T-cell (primary cell): ENCODE measurements at places on chromosomes 4 and X. TPM values are rescaled to one million over a fixed set of nuclear protein-coding genes. Genes with fewer than 3 reads are reported as not detected.

- DNase-seq, result no peak
Measured at GRCh38 chrX:104315555-104315954, 60.8 kb upstream of the ESX1 start.

- DNase-seq, result no peak
Measured at GRCh38 chr4:1490011-1490653, 83.9 kb upstream of the NKX1-1 start.

The TMEM255A gene
- not detected for total RNA-seq

The NAA11 gene
- not detected for total RNA-seq

- DNase-seq, result no peak
Measured at GRCh38 chrX:126815806-126816205, 3.7 kb upstream of the PRR32 start.

DNA sequence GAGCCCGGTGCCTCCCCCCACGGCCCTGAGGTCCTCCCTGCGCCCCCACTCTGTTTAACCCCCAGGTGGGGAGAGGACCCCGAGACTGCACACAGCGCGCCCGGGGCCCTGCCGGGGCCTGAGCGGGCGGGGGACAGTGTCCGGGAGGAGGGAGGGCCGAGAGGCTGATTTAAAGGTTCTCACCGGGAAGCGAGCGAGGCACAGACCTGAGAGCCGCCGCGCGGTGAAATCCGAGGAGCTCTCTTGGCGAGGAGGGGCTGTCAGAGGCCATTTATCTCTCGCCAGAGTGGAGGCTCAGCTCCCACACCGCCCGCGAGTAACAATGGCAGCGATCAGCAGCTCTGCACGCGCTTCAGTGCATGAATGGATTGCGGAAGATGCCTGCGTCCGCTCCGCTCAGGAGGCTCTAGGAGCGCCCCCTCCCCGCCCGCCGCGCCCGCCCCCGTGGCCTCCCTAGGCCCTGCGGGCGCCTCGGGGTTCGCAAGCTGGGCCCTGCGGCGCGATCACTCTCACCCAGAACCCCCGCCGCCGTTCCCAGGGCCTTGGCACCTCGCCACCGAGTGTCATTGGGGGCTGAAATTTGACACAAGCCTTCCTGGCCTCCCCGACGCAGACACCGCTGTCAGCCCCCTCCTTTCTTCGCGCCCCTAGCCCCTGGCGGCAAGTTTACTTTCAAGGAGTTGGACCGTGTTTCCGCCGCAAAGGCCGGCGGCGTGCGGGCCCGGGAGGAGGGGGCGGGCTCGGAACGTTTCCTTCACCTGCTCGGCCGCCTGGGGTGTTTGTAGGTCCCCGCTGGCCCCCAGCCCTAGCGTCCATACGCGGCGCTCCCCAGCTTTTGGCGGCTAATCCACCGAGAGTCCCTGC is 48.7 kb upstream of the BCOR start:
- no peak for DNase-seq

DNA sequence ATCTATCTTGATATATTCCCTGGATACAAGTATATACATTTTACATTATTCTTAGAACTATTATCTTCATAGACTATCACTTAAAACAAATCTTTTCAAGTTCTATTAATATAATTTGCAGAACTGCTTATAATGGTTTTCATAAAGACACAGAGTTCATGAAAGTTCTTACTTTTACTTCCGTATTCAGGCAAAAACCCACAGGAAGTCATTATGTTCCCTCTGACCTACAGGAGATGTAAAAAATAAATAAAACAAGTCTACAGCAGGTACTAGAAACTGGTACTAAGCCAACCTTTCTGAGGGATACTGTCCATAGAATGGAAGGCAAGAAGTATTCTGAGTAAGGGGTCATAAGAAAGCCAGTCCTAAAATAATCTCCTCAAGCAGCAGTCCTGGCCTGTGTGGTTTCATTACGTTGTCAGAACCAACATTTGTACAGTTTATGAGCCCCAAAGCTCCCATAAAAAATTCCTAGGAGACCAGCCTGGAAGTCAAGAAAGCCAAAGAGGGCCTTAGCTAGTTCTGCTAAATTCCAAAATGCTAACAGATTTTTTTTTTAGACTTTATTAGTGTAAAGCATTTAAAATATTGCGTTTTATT is 68.6 kb downstream of the CAMK2D start:
- DNase-seq, result no peak

DNA sequence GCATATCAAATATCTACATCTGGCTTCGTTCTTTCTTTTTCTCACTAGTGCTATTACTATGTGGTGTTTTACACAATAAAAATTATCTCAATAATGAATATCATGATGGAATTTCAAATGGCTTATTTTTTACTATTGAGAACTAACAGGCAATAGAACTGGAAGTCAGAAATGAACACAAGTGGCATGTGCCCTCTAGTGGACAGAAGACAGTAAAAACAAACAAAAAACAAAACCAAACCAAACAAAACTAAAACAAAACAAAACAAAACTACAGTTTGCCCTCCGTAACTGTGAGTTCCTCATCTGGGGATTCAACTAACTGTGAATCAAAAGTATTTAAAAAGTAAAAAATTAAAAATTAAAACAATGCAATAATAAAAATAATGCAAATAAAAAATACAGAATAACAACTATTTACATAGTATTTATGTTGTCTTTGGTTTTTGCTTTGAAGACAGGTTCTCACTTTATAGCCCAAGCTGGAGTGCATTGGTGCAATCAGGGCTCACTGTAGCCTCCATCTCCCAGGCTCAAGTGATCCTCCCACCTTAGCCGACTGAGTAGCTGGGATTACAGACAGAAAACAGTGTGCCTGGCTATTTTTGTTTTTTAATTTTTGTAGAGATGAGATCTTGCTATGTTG is 195.6 kb upstream of the TACR3 start:
- no peak for DNase-seq

GRCh38 chr4:1232661-1233621 is 16.0 kb downstream of the CTBP1 start:
- DNase-seq, result no peak

The CSN1S1 gene
- not detected for total RNA-seq

GRCh38 chrX:21934414-21934813 is 6.1 kb upstream of the SMS start:
- DNase-seq, result no peak

The AR gene
- total RNA-seq, result 0.25 TPM

DNA sequence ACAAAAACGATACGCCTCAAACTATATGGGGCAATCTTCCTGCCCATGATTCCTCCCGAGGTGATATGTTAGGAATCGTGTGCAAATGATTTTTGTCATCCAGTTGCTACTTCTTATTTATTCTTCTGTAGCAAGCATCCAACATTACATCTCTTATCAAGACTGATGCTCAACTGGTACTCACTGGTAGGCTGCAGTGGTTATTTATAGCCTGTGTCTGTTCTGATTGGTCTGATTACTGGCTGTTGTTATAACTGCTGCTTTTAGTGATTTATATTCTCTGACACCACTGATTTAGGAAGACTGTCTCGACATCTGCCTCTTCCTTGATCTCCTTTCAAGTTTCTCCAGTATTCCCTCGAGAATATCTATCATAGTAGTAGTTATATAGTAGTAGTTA is 165.8 kb downstream of the LARP7 start:
- DNase-seq, result no peak

DNA sequence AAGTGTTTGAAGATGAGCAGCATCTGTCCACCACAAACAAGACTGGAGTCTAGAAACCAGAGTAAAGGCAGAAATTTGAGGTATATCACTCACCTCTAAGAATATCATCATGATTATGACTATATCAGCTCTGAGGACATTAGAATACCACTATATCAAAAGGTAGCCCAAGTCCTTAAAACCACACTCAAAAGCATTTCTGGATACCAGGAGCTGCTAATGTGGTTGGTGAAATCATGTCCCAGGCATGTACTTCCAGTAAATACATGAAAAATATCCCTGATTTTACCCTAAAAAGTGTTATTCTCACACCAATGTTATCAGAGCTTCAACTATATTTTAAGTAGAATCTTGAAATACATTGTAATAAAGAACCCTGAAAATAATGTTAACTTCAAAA is 136.3 kb upstream of the SMAD1 start:
- DNase-seq, result no peak

- DNase-seq, result no peak
Measured at GRCh38 chr4:155722816-155723499, 35.9 kb upstream of the GUCY1B1 start.

DNA sequence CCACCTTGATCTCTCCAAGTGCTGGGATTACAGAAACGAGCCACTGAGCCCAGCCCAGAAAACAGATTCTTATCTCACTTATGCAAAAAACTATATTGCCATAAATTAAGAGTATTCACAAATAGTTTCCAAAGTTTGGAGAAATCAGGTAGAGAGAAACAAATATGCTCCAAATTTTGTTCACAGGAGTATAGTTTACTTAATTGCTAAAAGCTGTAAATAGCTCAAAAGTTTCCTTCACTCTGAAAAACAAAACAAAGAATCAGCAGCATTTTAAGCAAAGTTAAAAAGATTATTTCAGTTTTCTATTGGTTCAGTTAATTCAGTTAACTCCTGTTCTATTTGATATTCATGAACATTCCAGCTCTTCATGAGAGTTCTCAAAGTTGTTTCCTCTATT is 18.5 kb upstream of the GRPEL1 start:
- DNase-seq, result no peak

DNA sequence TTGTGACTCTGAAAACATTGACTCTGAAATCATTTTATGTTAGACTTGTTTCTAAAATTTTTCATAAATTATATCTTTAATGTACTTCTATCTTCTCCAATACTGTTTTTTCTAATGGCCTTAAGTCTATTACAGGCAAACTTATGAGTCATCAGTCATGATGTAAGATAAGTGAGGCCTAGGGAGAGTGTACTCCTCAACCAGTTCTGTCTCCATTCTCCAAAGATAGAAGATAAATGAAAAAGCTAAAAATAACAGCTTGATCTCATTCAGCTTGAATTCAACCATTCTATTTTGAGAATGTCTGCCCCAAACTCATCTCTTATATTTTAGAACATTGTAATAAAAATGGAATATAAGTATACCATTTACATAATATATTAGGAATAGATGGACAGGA is 34.5 kb downstream of the STBD1 start:
- no peak for DNase-seq

DNA sequence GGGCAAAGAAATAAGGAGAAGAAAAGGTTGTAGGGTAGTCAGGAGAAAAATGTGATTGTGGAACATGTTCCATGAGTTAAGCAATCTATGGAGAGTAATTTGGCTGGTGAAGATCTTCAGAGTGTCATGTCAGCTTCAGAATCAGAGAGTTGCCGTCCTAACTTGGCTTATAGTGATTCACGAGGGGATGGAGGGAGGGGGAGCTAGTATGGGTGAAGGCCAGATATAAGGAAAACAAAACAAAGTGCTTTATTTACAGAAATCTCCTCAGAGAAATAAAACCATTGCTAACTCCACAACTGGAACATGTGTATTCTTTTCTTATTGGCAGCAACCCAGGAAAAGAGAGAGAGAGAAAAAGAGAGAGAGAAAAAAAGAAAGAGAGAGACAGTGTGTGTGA is 256.5 kb upstream of the NRK start:
- DNase-seq, result no peak

DNA sequence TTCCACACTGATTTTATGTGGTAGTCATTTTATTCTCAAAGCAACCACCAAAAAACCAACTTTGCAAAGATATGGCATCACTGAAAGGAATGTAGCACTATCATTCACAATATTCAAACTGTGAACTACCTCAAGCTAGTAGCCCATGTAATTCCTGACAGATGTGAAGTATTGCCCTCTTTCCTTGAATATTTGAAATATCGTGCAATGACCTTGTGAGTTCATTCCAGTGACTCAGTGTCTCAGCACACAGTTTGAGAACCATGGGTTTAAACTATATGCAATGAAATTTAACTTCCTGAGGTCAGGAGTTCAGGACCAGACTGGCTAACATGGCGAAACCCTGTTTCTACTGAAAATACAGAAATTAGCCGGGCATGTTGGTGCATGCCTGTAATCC is 20.9 kb upstream of the IQCM start:
- DNase-seq, result no peak

The PNMA6F gene
- total RNA-seq, result not detected

DNA sequence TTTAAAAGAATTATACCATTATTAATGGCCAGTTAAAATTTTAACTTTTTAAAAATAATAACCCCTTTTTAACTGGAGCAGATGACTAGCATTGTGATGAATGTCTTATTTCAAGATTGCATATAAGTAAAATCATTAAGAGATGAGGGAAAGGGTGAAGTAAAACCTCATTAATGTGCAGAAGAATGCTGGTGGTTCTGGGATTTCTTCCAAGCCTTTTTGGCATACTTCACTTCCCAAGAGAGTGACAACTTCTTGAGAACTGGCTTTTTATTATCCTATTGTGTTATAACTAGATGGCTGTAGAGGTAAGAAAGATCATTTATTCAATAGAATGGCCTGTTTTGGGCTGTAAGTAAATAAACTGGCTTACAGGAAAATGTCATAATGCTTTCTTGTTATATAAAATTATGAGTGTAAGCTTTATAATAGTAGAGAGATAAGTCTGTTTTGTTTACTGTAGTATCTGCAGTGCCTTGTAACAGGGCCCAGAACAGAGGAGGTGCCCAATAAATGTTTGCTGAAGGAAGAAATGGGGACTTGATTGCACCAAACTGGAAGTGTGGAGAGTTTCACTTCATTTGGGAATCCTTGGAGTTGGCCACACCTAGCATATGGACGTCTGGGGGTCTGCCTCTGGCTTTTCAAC is 242.9 kb upstream of the PITX2 start:
- DNase-seq, result no peak

DNA sequence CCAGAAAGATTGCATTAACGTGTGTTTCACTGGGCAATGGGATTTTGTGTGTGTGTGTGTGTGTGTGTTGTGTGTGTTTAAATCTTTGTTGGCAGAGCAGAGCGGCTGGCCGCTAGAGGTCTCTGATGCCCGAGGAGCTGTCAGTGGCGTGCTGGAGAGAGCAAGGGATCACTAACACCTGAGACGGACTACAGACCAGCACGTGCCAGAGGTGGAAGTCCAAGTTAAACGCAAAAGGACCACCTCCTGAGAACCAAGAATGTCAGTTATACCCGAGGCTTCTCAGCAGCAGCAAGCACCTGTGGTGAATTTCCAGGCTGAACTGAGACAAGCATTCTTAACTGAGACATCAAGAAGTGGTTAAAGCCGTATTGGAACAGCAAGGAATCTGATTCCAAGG is 9.0 kb upstream of the SLC25A14 start:
- DNase-seq, result peak; percentile 14

- DNase-seq, result no peak
Measured at GRCh38 chrX:129750971-129751370, 12.2 kb downstream of the XPNPEP2 start.

DNA sequence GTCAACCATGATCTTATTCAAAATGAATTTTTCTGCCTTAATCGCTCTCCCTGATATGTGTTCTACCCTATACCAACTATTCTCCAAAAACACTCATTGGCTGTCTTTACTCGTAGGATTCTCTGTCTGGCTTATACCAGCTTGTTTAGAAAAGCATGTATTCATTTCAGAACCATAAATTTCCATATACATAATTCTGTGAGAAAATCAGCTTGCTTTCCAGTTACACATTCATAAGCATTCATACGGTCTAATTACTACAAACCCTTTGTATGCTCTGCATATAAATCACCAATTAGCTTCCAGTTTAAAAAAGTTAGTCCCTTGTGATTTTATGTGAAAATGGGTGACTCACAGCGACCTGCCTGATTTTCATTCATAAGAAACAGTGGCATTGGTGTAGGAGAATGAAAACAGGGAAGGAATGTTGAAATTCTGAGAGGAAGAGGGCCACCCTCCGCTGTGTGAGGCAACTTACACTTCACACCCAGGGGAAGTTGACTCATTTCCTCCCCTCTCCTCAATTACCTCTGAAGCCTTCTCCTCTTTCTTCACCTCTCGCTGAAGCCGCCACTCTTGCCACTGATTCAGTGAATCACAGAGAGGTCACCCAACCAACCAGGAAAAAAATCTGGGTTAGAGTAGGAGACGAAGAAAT is 63.3 kb downstream of the MEPE start:
- DNase-seq, result no peak

The RHOXF2B gene
- not detected for total RNA-seq

The REST gene
- total RNA-seq, result 67.4 TPM

The CCNI gene
- total RNA-seq, result 312 TPM
